Stimulated activated CD8-positive, alpha-beta memory T cell treated with anti-CD3 and anti-CD28 coated beads, Interleukin-7, amount 100 ng/mL, for 24 hours (primary cell): ENCODE measurements at places on chromosomes 16 and 17.
A peak's percentile ranks its signal among the peaks of the same experiment; 100 is the strongest.

DNA sequence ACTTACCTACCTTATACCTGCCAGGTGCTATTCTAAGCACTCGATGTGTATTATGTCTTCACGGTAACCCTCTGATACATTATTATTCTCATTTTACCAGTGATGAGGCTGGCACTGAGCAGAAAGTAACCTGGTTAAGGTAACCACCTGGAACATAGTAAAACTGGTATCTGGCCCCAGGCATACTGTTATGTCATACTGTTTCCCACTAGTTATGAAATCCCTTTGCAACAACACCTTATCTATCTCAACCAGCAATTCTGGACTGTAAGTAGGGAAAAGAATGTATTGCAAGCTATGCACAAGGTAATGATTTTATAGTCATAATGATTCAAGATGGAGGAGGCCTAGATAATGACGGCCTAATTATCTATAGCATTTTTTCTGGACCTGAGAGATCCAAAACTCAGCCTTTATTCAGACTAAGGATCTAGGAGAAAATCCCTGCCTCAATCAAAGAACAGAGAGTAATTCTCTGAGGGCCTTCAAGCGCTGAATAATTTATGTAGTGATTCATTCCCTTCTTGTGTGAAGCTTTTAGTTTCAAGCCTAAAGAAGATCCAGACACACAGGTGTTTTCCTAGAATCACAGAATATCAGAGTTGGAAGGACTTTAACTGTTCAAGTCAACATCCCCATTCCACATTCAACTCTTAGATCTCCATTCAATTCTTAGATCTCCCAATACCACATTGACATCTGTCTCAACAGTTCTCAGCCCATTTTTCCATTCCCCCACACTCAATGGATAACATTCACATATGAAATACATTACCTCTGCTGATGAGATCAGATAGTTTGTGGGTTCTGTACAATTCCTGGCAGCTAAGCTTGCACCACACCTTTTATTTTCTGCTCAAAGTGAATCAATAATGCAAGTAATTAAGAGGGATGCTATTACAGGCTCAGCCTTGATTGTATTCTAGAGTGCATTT is 14.9 kb upstream of the MMD start:
- DNase-seq, result no peak

DNA sequence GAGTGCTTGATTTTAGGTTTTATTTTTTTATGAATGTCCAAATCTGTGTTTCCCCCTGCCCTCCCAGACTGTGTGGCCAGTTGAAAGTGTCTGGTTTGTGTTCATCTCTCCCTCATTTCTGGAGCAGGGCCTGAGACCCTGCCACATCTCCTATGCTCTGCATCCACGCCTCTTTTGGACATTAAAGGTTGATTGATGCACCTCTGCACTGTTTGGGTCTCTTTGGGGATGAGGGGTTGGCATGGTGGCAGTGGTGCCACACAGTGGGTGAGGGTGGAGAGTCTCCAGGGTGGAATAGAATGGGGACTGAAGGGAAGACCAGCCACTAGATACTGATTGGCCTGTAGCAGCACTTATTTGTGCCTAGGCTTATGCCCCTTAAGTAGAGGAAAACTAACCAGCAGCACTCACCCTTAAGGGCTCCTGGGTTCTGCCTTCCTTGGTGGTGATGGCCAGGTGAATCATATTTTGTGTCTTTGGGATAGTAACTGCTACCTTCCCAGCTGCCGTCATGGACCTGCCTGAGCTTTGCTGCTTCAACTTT is 7.9 kb downstream of the DYNLL2 start:
- DNase-seq, result no peak

DNA sequence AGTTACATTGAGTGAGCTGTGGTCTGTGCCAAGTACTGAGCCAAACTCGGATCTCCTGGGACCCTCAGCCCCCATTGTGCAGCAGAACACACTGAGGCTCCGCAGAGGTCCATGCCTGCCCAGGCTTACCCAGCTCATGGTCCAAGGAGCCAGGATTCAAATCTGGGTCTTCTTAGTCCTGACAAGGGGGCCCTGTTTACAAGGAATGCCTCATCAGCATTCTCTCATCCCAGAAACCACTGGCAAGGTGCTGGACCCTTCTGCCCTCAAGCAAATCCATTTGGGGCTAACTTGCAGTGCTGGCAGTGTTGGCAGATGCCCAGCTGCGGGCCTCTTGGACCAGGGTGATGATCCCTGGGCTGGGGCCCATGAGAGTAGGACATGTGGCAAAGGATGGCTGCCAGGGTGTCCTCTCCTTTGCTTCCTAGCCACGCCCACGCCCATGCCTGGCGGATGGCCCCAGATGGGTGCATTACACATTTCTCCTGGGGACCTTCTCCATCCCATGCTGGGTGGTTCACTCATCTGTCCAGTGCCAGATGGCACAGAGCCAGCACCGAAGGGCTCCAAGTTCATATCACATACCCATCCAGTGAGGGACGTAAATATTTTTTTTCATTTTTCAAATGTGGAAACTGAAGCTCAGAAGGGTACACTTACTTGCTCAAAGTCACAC is 117.7 kb downstream of the CMIP start:
- DNase-seq, result no peak

- no peak for DNase-seq
Observed at GRCh38 chr17:7811251-7811650, 22.8 kb upstream of the KDM6B start.

DNA sequence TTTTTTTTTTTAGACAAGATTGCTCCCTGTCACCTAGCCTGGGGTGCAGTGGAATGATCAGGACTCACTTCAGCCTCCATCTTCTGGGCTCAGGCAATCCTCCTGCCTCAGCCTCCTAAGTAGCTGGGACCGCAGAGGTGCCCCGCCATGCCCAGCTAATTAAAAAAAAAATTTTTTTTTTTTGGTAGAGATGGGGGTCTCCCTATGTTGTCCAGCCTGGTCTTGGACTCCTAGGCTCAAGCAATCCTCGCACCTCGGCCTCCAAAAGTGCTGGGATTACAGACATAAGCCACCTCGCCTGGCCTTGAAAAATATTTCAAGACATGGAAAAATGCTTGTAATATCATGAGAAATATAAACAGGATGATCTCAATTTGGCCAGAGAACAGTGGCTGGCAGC is 42.9 kb downstream of the HAPSTR1 start:
- DNase-seq, result no peak

- DNase-seq, result no peak
Observed at GRCh38 chr16:48537909-48538745, 71.9 kb downstream of the N4BP1 start.

DNA sequence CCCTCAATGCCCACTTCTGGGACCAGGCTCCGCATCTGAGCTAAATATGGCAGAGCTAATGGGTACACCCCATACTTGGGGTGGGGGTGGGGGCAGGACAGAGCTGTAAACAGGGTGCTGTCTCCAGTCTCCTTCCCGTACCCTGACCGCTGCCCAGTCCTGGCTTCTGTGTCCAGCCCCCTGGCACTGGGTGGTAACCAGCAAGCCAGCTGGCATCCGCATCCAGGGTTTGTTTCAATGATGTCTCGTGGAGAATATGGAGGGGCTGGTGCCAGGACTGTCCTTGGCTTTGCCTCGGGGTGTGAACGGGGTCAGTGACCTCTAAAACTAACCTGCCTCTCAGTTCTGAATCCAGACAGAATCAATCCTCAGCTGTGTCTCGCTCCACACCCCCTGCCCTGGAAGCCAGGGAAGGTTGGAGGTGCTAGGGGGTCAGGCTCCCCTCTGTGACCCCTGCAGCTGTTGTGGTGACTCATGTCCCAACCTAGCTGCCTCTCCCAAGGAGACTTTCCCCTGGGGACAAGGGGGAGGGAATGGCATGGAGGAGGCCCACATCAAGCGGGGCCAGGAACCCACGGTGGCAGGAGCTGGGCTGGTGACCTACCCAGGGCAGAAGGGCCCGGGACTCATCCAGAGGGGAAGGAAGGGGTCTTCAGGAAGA is 1.5 kb upstream of the PNMT start:
- DNase-seq, result no peak

- DNase-seq, result no peak
Observed at GRCh38 chr17:4900231-4901107, 1.1 kb downstream of the C17orf107 start.

GRCh38 chr17:67686241-67686640 is 31.5 kb upstream of the NOL11 start:
- no peak for DNase-seq

DNA sequence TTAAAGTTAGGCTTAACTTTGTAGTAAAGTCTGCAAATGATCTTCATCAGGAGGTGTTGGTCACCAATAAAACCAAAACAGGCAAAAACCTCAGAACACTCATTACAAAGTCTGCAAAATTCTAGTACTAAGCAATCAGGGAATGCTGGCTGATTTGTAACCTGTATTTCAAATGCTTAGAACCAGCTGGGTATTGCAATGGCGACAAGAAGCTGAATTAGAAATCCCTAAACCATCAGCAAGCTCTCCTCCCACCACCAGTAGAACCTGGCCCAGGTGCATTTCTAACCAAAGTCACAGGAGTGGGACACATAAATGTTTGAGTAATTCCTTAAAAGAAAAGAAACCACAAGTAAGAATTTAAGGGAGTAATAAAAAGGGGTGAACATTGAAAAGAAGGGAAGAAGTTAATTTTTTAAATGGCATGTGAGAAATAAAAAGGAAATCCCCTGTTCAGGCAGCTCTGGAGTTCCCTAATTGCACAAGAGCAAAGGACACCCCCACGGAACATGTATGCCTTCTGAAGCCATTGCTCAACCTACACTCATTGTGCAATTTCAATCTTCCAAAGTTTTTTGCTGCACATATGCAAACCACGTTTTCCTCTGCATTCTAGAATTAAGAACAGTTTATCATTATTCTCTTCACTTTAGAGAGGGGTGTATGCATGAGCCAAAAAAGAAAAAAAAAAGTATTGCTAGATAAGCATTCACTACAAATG is 102.9 kb downstream of the HIC1 start:
- no peak for DNase-seq

- DNase-seq, result no peak
Observed at GRCh38 chr17:82463391-82463790, 4.8 kb downstream of the NARF start.

- DNase-seq, result peak; percentile 93
Observed at GRCh38 chr17:45225964-45226530, 4.4 kb downstream of the FMNL1 start.

GRCh38 chr17:18932360-18933055 is 19.5 kb upstream of the SLC5A10 start:
- DNase-seq, result no peak

DNA sequence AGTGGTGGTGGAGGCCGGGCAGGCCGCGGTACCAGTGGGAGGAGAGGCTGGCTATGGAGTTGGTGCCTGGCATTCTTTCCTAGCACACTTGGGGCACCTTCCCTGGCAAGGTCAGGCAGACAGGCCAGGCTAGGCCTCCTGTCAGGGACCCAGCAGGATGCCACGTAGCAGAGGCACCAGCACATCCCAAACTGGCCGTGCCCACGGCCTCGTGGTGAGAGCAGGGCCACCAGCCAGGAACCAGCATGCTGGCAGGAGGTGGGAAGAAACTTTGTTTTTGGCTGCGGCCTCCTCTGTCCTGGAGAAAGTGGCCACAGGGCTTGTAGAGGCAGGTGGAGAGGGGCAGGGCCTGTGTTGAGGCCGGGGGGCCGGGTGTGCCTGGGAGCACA is 57.6 kb upstream of the CBFA2T3 start:
- no peak for DNase-seq

DNA sequence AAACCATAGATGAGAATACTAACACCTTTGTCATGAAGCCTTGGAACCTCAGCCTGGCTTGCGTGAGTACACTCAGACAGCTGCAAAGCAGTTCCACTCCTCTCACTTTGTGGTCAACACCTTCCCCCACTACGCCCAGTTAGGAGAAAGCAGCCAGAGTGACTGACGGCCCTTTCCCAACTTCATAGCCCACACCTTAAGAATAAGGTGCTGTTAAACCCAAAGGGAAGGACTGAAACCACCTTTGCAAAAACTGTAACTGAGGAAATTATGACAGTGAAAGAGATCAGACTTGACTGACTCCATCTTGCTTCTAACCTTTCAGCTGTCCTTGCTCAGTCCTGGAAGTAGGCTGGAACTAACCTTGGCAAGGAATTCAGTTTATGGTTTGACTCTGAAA is 13.7 kb downstream of the N4BP1 start:
- DNase-seq, result no peak

DNA sequence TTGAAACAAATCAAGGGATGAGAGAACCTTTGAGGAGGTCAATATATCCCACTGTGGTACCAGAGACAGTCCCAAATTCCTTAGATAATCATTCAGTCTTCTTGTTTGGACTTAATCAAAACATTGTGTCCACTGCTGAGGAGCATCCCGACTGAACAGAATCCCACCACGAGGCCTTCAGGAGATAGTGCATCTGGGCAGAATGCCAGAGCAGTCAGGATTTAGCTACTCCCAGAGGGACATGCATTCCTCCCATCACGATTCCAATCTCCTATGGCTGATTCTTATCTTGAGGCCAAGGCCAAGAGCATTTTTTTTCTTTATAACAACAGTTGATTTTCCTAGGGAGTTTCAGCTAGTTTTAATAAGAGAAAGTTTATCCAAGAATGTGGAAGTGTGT is 87.4 kb upstream of the COX10 start:
- DNase-seq, result no peak

DNA sequence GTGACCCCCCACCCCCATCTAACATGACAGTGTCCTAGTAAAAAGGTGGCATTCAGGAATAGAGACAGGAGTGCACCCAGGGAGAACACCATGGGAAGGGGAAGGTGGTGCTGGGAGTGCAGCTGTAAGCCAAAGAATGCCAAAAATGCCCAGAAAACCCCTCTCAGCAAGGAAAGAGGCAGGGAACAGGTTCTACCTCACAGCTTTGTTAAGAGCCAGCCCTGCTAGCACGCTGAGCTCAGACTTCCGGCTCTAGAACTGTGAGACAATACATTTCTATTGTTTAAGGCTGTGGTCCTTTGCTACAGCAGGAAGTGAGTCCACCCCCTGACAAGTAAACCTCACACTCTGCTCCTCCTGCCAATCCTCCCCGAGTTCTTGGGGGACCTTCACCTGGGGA is 302.4 kb upstream of the N4BP1 start:
- DNase-seq, result no peak

GRCh38 chr17:41734139-41734948 is at the start of gene HAP1:
Gene HAP1, minus strand, starts transcription at chr17:41734643. Its CDS starts 9 bp downstream, at chr17:41734634.
- no peak for DNase-seq

- no peak for DNase-seq
Observed at GRCh38 chr17:71926746-71927398, 193.9 kb upstream of the SOX9 start.

DNA sequence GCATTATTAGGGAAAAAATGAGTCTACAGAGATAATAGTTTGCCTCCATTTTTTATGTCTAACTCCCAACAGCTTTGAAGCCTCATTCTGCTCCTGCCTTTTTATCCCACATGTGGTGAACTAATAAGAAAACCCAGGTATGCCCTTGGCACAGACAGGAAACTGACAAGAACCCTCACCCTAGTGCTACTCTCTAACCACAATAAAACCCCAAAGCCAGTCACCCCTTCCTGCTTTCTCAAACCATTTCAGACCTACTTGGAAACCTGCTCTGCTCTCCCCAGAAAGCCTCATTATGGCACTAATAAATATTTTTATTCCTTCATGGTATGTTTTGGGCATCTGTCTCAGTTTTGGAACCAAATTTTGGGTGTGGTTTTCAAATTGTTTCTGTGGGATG is 3.9 kb upstream of the MARVELD3 start:
- DNase-seq, result no peak

GRCh38 chr16:21263640-21264570 is 14.2 kb downstream of the CRYM start:
- DNase-seq, result no peak
